Posterior cingulate gyrus (tissue), 11 donors: ENCODE measurements at places on chromosomes 12 and 14.

DNA sequence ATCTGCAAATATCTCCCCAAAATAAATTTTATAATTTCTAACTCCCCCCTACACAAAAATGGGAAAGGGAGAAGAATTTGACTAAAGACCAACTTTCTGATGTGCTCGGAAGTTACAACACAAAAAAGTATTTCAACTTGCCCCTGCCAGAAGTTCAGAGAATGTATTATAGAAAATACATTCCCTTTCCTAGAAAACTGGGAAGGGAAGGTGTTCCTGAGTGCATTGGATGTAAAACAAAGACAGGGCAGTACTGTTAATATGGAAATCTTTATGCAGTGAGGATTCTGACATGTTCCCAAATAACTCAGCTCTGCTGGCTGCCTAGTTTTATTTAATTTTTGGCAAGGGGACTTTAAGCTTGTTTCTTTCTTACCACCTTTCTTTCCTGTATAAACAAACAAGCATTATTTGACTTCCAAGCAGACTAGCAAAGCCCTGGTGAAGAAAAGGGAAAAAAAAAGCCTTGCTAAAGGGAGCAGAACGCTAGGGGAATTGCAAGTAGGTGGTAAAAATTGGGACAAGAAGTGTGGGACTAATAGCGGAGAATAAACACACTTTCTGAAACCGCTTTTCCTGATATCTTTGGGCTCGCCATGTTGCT, 124.1 kb downstream of the STXBP6 start:
- DNase-seq: no peak

GRCh38 chr12:107670999-107671643, 14.5 kb upstream of the PWP1 start:
- DNase-seq: no peak

DNA sequence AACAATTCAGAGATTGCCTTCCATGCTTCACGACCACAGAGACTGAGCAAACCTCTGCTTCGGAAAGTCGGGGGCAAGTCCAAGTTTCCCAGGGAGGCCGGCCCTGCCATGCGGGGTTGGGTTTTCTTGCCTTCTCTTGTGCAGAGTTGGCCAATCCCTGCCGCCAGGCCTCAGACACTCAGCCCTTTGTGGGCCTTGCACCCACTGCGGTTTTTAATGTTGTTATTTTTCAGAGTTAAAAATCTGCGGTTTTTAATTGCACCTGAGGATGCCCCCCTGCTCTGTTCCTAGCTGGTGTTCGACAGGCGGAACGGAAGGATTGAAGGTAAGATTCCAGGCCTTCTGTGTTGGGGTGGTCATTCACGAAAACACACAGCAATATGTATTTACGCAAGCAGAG, 108.7 kb downstream of the CALM1 start:
- no peak for DNase-seq

GRCh38 chr12:87814625-87815024, 214.6 kb downstream of the C12orf50 start:
- DNase-seq: no peak

DNA sequence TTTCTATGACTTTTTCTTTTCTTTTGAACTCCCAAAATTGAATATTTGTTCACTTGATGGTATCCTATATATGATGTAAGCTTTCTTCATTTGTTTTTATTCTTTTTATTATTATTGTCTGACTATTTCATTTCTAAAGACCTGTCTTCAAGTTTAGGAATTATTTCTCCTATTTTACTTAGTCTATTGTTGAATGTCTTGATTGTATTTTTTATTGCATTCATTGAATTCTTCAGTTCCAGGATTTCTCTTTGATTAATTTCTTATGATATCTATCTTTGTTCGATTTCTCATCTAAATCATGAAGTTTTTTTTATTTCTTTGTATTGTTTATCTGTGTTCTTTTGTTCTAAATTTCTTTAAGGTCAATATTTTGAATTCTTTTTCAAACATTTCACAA, 238.8 kb downstream of the TTC6 start:
- no peak for DNase-seq

- no peak for DNase-seq
Measured at GRCh38 chr14:86083616-86084015, 553.7 kb downstream of the FLRT2 start.

- no peak for DNase-seq
Measured at GRCh38 chr12:50923361-50924130, 28.8 kb upstream of the HIGD1C start.

- no peak for DNase-seq
Measured at GRCh38 chr12:15477761-15478160, 155.5 kb downstream of the PTPRO start.

DNA sequence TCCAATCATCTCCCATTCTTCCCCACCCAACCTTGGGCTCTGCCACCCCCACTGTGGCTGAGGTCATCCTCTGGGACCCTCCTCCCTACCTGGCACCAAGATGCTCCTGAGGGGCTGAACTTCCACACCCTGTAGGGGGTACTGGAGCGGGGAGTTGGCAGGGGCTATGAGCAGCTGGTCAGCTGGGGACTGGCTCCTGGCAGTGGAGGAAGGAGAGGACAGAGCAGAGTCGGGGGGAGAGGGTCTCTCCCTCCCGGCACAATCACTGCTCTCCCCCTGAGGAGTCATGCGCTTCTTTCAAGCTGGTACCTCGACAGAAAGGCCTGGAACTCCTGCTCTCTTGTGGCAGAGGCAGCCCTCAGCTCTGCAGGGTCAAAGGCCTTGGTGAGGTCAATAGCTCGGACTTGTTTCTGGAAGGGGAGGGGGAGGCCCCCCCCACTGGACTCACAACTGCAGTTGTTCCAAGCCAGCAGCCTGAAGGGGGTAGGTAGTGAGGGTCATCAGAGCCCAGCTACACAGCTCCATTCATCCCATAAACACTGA, 2.0 kb downstream of the B4GALNT1 start:
- DNase-seq: no peak

- no peak for DNase-seq
Measured at GRCh38 chr12:107441665-107442300, 243.8 kb upstream of the PWP1 start.

DNA sequence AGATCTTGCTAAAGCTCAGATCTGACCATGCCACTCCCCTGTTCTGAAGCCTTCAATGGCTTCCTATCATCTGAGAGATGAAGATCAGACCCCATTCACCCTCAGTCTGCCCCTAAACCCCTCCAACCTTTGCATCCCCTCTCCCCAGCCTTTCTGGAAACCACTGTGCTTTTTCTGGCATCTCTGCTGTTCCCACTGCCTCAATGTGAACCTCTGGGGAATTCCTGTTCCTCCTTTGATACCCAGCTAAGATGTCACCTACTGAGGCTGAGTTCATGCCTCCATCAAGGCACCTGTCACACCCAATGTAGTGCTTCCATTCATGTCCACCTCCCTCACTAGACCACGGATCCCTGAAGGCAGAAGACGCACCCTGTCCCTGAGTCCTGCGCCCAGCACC, 19.3 kb downstream of the CYP46A1 start:
- no peak for DNase-seq

DNA sequence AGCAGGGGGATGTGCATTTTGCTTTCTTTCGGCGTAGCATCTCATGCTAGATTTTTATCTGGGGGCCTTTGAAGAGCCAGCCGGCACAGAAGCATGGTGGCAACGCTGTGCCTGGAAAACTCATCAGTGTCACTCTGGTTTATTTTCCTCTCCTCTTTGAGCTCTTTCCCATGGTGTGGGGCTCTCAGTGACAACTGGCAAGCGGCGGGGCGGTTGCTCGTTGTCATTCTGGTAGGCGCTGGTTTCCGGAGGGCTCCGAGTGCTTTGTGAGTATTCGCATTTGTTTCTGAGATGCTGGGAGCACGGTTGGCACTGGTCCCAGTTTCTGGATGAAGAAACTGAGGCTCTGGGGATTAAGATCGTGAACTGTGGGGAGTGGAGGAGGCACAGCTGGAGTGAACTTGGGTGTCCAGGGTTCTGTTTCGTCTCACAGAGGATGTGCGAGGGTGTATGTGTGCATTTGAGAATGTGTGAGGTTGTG, 23.3 kb downstream of the TPCN1 start:
- no peak for DNase-seq

DNA sequence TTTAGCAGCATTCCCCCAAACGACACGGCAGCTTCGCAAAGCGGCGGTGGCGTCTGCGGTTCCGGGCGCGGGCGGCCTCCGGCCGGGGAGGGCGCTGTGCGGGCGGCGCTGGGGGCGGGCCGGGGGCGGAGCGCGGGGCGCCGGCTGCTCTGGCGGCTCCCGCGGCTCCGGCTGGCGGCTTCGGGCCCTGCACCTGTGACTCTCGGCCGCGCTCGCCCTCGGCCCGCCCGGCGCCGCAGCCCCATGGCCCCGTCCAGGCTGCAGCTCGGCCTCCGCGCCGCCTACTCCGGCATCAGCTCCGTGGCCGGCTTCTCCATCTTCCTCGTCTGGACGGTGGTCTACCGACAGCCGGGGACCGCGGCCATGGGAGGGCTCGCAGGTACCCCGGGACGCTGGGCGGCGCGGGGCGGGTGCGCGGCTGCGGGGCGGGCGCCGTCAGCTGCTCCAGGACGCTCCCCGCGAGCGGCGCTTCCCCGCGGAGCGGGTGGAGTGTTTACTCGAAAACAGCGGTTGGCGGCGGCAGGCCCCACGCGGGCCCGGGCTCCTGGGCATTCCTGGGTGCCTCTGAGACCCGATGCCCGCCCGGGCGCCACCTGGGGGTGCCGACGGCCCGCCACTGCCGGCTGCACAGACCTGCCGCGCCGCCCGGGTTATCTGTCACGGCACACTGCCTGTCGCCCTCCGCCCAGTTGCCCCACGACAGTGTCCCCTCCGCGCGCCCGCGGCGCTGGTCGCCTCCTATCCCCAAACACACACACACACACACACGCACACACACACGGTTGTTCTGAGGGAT, at the start of gene SLC48A1:
Gene SLC48A1, plus strand, starts transcription at position 177 of the 796 bp plus-strand sequence. Its CDS starts 67 bp downstream, at position 244.
- DNase-seq: peak; percentile 68

DNA sequence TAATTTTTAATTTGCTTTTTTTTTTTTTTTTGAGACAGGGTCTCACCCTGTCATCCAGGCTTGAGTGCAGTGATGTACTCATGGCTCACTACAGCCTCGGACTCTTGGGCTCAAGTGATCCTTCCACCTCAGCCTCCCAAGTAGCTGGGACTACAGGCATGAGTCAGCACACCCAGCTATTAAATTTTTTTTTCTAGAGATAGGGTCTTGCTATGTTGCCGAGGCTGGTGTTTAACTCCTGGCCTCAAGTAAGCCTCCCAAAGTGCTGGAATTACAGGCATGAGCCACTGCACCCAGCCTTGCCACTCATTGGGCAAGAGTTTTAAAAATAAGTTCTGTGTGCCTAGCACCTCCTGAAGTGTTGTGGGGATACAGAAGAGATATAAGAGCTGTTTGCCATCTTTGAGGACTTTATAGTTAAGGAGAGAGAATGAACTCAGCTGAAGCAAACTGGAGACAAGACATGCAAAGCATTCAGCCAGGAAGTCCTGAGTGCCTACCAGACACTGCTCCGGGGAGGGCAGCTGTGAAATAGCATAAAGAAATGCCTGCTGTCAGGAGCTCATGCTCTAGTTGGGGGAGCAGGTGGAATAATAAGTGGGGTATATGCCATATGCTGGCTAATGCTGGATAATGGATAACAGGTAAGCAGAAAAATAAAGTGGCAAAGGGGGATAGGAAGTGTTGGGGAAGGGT, 15.0 kb upstream of the EMP1 start:
- DNase-seq: no peak

DNA sequence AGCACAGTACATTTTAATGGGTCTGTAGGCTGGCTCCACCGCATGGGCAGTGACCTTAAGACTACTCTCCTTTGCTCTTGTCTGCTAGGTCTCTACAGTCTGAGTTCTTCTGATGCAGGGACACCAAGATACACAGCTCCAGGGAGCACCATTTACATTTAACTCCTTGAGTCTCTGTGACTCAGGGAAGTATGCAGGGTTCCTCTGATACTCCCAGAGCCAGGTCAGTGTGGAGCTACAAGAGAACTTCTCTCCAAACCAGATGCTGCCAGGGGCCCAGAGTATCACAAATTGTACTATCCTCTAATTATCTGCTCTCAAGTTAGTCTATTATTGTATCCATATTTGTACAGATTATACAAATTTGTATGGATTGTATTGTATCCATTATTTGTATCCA, 15.2 kb downstream of the ZFP36L1 start:
- DNase-seq: no peak

- DNase-seq: no peak
Measured at GRCh38 chr14:87966816-87967215, 26.2 kb downstream of the GALC start.

- DNase-seq: no peak
Measured at GRCh38 chr14:95196268-95196667, 38.9 kb upstream of the DICER1 start.

GRCh38 chr12:113803759-113804140, 162.4 kb downstream of the RBM19 start:
- DNase-seq: no peak

DNA sequence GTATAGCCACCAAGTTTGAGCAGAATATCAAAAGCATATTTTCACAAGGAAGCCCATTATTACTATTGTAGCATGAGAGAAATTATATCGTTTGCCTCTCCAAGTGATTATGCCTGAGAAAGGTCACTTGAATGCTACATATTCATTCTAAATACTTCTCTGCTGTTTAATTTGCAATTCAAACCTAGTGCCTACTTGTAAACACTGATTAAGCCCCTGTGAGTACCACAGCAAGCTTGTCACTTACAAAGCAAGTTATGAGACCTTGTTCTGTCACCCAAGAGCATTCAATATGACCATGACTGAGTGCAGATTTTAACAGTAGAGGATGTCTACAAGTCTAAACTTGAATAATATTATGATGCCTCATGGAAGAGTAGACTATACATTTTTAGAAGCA, 124.7 kb upstream of the SSTR1 start:
- no peak for DNase-seq

- DNase-seq: peak; percentile 39
Measured at GRCh38 chr12:109767991-109768900, 54.6 kb downstream of the FAM222A start.

GRCh38 chr12:60112763-60113162, 516.9 kb downstream of the SLC16A7 start:
- no peak for DNase-seq

DNA sequence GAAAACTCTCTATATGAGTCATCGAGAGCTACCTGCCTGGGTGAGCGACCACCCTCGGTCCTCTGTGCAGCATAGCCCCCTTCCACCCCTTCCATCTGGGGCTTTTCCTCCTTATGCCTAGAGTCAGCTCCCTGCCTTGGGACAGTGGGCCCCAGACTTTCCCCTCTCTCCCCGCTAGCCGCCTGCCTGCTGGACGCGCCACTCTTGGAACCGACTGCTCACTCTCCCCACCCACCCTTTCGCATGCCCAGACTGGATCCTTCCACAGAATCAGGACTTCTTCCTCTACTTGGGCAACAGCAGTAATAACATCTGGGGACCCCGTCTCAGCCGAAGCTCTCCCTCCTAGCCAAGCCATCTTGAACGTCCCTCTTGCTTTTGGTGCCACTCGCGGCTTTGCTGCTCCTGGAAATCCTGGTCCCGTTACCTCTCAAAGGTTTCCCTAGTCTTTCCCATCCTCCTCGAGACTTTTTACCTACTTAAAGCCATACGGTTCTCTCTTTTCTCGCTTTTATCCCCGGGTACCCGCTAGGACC, 671 bp downstream of the ESYT1 start:
- no peak for DNase-seq

DNA sequence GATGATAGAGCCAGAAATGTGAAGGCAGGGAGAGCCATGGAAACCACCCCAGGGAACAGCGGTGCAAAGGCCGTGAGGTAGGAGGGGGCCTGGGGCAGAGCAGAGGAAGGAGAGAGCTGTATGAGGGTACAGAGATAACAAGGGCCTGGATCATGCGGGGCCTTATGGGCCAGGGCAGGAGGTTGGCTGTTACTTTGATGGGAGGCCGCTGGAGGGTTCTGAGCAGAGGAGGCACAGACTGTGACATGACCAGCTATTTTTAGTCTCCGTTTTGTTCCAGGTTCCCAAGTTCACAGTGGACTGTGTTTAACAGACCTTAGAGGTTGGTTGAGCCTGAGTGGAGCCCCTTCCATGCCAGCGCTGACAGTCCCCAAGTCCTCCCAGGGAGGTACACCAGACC, 118.6 kb downstream of the GCH1 start:
- no peak for DNase-seq
